ENCODE measurements at places on chromosomes 12 and 14.

GRCh38 chr14:69370061-69370460 lies 28.0 kb downstream of the ERH start:
- H3K27me3 ChIP-seq, result peaks cover 5% of the 10 kb centered on the region
- no peak for DNase-seq

DNA sequence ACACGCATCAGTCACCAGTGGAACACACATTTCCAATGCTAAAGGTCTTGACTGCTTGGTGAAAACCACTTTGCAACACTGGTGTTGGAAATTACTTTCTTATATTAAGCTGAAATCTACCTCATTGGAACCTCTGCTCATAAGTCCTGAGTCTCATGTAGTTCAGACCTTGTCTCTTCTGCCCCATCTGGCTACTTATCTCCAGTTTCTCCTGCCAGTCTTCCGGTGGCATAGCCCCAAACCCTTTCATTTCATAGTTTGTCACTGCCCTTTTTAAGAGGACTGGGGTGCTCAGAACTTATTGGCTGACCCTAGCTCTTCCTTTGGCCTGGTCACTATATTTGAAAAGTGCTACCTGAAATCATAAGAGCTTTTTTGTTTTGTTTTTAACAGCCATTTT lies 43.7 kb downstream of the HELB start:
- peaks cover 6% of the 10 kb centered on the region for H3K36me3 ChIP-seq
- H3K27me3 ChIP-seq, result 0 out of 2 replicates have a peak, but pooled peaks cover 1% of the 10 kb centered on the region
- no peak overlapping the region for H3K27ac ChIP-seq
- H3K4me1 ChIP-seq, result peaks cover 7% of the 10 kb centered on the region
- H3K4me3 ChIP-seq, result no peak overlapping the region

- peaks cover 44% of the 10 kb centered on the region for H3K4me1 ChIP-seq
- H3K4me3 ChIP-seq, result no peak overlapping the region
- H3K27me3 ChIP-seq, result no peaks in the 10 kb centered on the region
- no peak overlapping the region for H3K27ac ChIP-seq
Observed at GRCh38 chr12:70260646-70261045, 17.4 kb downstream of the CNOT2 start.

- H3K4me1 ChIP-seq, result peaks cover 51% of the 10 kb centered on the region
- no peak overlapping the region for H3K4me3 ChIP-seq
- no peak overlapping the region for H3K27ac ChIP-seq
- H3K27me3 ChIP-seq, result no peaks in the 10 kb centered on the region
- H3K36me3 ChIP-seq, result peaks cover 14% of the 10 kb centered on the region
- DNase-seq, result no peak
Observed at GRCh38 chr14:50794068-50794645, 36.8 kb downstream of the NIN start.

GRCh38 chr14:20415782-20416206 lies 2.5 kb upstream of the TEP1 start:
- no peak overlapping the region for H3K27ac ChIP-seq
- peaks cover 36% of the 10 kb centered on the region for H3K4me1 ChIP-seq
- H3K36me3 ChIP-seq, result no peaks in the 10 kb centered on the region
- H3K4me3 ChIP-seq, result no peak overlapping the region

DNA sequence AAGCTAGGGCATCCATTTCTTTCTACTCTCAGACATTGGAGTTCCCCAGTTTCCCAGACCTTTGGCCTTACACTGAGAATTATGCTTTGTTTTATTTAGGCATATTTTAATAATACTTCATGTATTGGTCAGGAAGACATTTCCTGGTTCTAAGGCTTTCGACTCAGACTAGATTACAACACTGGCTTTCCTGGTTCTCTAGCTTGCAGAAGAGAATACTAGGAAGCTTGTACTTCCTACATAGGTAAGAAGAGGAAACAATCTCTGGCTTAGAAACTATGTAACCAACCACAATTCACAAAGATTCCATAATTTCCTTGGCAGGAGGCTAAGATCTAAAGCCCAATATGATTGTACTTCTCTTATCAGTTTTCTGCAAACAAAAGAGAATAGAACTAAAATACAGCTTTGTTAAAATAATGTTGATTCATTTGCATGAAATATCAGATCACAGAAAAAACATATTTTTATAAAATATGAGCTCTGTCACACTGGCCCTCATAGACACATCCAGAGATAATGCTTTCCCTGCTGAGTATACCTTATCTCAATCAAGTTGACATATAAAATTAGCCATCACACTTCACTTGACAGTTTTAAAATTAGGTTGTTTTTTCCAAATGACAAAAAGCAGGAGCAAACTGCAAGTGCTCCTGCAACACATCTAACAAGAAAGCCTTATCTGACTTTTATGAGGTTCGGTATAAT lies 30.5 kb downstream of the CLEC2D start:
- H3K4me1 ChIP-seq, result peaks cover 15% of the 10 kb centered on the region
- DNase-seq, result peak; percentile 4
- no peak overlapping the region for H3K4me3 ChIP-seq

- H3K36me3 ChIP-seq, result no peaks in the 10 kb centered on the region
- no peak for DNase-seq
- peaks cover 47% of the 10 kb centered on the region for H3K4me1 ChIP-seq
- H3K4me3 ChIP-seq, result no peak overlapping the region
- no peaks in the 10 kb centered on the region for H3K27me3 ChIP-seq
- H3K27ac ChIP-seq, result no peak overlapping the region
Observed at GRCh38 chr14:23164250-23164649, 19.2 kb downstream of the SLC7A8 start.

DNA sequence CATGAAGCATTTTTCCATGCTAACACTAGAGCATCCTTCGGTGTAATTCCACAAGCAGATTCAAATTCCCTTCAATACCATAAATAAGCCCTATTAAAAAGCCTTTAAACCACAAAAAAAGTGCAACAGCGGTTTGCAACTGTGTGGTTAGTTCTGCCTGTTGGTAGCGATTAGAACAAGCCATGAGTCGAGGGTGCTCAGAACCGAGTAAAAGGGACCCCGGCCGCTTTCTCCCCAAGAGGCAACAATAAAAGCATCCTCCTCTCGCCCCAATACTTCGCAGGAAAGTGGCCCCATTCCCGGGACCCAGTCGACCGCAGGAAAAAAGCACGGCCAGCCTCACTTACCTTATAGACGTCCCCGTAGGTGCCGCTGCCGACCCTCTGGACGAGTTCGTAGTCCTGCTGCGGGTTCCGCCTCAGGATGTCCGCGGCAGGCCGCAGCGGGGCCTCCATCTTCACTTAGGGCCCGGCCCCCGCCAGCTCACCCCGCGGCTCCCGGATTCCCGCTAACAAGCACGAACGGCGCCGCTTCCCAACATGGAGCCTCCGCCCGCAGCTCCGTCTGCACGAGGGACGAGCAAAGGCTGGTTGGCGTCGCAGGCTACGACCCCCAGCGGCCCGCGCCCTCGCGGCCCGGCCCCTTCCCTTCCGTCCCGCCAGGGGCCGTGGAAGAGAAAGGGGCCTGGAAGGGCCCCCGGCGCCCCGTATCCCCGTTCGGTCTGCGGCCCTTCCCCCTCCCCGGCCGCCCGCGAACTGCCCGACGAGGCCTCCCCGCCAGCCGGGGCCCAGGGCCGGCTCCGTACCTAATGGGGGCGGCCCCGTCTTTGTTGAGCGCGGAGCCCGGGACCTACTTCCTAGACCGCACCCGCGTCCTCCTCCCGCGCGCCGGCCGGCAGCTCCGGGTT lies 521 bp downstream of the MAP4K5 start:
- DNase-seq, result no peak
- H3K36me3 ChIP-seq, result peaks cover 20% of the 10 kb centered on the region

GRCh38 chr14:87055007-87055406 lies 938.0 kb downstream of the GALC start:
- DNase-seq, result no peak
- H3K27ac ChIP-seq, result no peak overlapping the region
- H3K27me3 ChIP-seq, result no peaks in the 10 kb centered on the region
- H3K4me3 ChIP-seq, result no peak overlapping the region
- H3K36me3 ChIP-seq, result no peaks in the 10 kb centered on the region
- H3K4me1 ChIP-seq, result no peaks in the 10 kb centered on the region

- no peaks in the 10 kb centered on the region for H3K27me3 ChIP-seq
- DNase-seq, result no peak
- no peak overlapping the region for H3K27ac ChIP-seq
Observed at GRCh38 chr12:83985084-83985483, 927.5 kb downstream of the SLC6A15 start.

GRCh38 chr14:54854181-54854580 lies 48.4 kb downstream of the GCH1 start:
- no peaks in the 10 kb centered on the region for H3K36me3 ChIP-seq
- H3K27me3 ChIP-seq, result peaks cover 13% of the 10 kb centered on the region
- DNase-seq, result no peak

DNA sequence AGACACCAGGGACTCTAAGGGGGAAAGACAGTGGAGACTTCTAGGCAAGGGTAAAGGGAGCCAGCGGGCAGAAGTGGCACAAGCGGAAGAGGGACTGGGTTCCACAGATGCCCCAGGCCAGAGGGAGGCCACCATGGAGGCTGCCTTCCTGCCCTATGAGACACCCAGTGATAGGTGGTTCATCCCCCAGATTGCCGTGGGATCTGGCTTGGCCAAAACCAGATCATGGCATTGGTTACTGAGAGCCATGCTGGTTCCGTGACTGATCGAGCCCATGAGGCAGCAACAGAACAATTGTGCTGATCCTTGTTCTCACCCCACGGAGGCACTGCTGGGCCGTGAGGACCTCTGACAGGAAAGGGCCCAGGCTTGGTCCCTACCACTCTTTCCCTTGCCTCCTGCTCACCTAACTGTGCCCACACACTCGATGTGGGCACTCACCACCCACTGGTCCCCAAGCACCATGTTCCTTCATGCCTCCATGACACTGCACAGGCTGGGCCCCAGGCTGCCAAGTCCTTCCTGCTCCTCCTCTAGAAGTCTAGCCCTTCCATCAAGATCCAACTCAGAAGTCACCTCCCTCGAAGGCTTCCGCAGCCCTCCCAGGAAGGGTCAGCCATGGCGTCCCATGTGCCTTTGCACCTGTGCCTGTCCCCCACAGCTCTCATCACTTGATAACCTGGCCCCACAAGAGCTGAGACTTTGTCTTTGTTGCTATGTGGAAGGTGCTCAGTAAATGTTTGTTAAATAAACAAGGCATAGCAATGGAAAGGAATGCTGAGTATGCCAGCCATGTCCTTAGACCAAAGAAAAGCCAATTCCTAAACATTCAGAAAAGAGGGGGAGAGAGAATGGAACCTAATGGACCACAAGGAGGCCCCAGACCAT lies 7.3 kb downstream of the KRT79 start:
- DNase-seq, result peak; percentile 23
- peaks cover 5% of the 10 kb centered on the region for H3K27me3 ChIP-seq
- peak overlapping the region; percentile 57 for H3K27ac ChIP-seq
- no peak overlapping the region for H3K4me3 ChIP-seq

- H3K4me3 ChIP-seq, result peak overlapping the region; percentile 56
- peaks cover 14% of the 10 kb centered on the region for H3K36me3 ChIP-seq
- peaks cover 30% of the 10 kb centered on the region for H3K4me1 ChIP-seq
- H3K27ac ChIP-seq, result peak overlapping the region; percentile 73
- H3K27me3 ChIP-seq, result peaks cover 6% of the 10 kb centered on the region
Observed at GRCh38 chr12:122197612-122197966, 5.9 kb upstream of the B3GNT4 start.

GRCh38 chr12:103677905-103678304 lies 90.8 kb downstream of the STAB2 start:
- peaks cover 21% of the 10 kb centered on the region for H3K27me3 ChIP-seq
- H3K4me3 ChIP-seq, result no peak overlapping the region
- DNase-seq, result no peak
- peaks cover 2% of the 10 kb centered on the region for H3K4me1 ChIP-seq

GRCh38 chr12:54437243-54437642 lies 18.2 kb upstream of the ITGA5 start:
- H3K4me1 ChIP-seq, result peaks cover 33% of the 10 kb centered on the region
- H3K36me3 ChIP-seq, result no peaks in the 10 kb centered on the region
- H3K4me3 ChIP-seq, result no peak overlapping the region
- H3K27me3 ChIP-seq, result no peaks in the 10 kb centered on the region
- no peak overlapping the region for H3K27ac ChIP-seq

DNA sequence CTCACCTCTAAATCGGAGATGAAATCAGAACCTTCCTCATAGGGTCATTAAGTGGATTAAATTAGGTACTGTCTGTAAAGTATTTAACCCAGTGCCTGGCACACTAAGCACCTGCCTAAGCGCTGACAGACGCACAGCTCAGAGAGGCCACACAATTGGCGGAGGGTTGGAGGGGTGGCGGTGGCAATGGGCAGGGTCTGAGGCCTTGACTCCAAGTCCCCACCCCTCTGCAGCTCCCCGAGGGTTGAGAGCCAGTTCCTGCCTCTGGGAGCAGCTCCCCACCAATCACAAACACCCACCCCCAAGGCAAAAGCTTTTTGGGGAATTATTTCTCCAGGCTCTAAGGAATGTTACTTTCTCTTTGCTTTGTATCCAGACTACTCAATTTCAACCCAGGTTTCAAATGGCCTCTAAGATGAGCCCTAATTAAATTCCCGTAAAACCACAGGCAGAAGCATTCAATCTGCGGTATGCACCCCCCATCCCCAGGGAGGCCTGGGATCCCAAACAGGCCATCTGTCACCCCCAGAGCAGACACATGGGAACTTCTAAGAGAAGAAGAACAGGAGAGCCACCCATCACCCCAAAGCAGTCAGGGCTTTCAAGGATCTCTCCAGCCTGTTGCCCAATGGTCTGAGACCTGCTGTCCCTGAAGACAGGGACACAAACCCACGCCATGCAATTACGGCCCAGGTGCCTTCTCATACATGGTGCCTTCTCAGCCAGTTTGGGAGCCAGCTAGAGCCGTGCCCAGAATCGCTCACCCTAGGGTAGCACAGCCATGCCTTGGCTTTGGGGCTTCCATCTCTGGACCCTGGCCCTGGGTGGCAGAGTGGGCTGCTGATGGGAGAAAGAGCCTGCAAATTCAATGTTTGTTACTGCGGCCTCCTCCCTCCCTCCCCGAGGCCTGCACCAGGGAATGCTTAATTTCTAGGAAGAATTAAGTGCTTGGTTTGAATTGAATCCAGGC lies 66.1 kb downstream of the CHGA start:
- no peak for DNase-seq
- H3K4me3 ChIP-seq, result no peak overlapping the region
- no peak overlapping the region for H3K27ac ChIP-seq
- H3K4me1 ChIP-seq, result peaks cover 12% of the 10 kb centered on the region
- peaks cover 6% of the 10 kb centered on the region for H3K36me3 ChIP-seq

GRCh38 chr14:54446161-54446693 lies 5.1 kb upstream of the CNIH1 start:
- H3K4me1 ChIP-seq, result peaks cover 70% of the 10 kb centered on the region
- DNase-seq, result no peak
- peaks cover 2% of the 10 kb centered on the region for H3K27me3 ChIP-seq
- no peak overlapping the region for H3K4me3 ChIP-seq

DNA sequence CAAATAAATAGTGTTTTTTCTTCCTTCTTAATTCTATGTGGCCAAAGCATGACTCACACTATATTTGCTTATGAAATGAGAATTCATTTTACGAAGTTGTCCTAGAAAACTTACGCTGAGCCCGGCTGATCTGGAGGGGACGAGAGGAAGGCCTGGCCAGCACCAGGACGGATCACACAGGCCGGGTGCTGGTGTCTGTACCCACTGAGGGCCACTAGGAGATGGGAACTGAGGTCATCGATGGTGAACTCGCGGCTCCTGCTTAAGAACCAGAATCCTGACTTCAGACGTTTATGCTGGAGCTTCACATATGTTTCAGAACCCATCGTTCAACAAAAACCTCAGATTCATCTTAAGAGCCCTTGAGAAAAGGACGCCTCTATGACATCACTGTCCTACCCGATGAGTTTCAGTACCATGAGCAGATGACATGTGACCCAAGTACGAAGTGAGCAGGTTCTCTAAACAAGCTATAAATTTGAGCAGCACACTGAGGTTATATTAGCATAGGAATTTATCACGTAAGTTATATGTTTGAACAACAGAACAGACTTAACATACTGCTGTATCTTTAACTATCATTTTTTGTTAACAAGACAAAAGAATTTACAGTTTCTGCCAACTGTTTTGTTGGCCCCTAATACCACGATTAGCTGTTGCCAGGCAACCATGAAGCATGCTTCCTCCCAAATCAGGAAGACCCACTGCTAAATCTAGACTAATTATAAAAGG lies 111.9 kb downstream of the FOXN3 start:
- peaks cover 1% of the 10 kb centered on the region for H3K27me3 ChIP-seq
- peak; percentile 43 for DNase-seq
- peaks cover 66% of the 10 kb centered on the region for H3K4me1 ChIP-seq

Data from HFFc6 (cell line).